H1 (cell line): ENCODE measurements at places on chromosomes 2 and 18.

DNA sequence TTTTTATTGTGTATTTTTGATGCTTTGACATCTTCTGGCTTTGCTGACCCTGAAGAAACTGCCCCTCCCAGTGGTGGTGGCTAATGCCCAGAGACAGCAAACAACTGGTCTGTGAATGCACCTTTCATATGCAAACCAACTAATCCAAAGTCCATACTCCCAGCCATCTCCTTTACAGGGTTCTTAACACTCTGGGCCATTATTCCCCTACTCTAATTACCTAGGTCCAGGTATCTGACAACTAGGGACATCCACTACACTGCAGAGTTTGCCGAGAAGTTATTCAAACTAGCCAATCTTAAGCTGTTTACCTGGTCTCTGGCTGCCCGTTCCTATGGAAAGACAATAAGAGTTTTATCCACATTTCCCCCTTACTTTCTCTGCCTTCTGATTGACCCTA, 73.6 kb downstream of the FSHR start:
- DNase-seq: no peak
- H3K4me3 ChIP-seq: no peak overlapping the region
- peaks cover 4% of the 10 kb centered on the region for H3K4me1 ChIP-seq
- H3K27ac ChIP-seq: no peak overlapping the region

GRCh38 chr18:58863539-58864145, 1.0 kb upstream of the ZNF532 start:
- no peak for DNase-seq
- H3K27me3 ChIP-seq: no peaks in the 10 kb centered on the region
- peaks cover 57% of the 10 kb centered on the region for H3K4me1 ChIP-seq
- peak overlapping the region; percentile 94 for H3K4me3 ChIP-seq
- H3K36me3 ChIP-seq: peaks cover 14% of the 10 kb centered on the region

- H3K27ac ChIP-seq: no peak overlapping the region
- no peak overlapping the region for H3K4me3 ChIP-seq
- no peaks in the 10 kb centered on the region for H3K27me3 ChIP-seq
- no peak for DNase-seq
- H3K4me1 ChIP-seq: no peaks in the 10 kb centered on the region
Observed at GRCh38 chr2:175205523-175205922, 24.0 kb upstream of the ATP5MC3 start.

GRCh38 chr2:37643730-37644078, 27.7 kb downstream of the CDC42EP3 start:
- no peak for DNase-seq
- peaks cover 5% of the 10 kb centered on the region for H3K36me3 ChIP-seq
- H3K4me1 ChIP-seq: no peaks in the 10 kb centered on the region
- H3K27me3 ChIP-seq: no peaks in the 10 kb centered on the region
- H3K27ac ChIP-seq: no peak overlapping the region

DNA sequence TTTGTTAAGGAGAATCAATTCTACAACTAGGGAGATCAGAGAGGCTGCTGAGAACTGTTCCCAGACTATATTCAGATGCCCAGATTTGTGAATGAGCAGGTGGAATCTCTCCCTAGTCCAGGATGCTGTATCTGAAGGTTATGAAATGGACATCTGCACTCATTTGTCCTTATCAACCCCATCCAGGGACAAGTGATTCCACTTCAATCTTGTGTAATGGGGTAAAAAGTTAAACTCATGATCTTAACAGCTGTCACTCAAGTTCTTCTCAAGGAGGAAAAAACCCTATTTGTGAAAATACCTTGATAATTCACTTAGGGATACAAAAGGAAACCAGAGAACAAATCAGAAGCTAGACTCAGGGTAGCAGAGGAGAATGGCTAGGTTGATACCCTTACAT, 144.8 kb downstream of the PLCL1 start:
- H3K4me1 ChIP-seq: peaks cover 2% of the 10 kb centered on the region; the same call in 1 of the 2 replicates
- no peak overlapping the region for H3K4me3 ChIP-seq
- no peaks in the 10 kb centered on the region for H3K36me3 ChIP-seq
- no peak overlapping the region for H3K27ac ChIP-seq
- no peak for DNase-seq

- H3K27ac ChIP-seq: no peak overlapping the region
- no peak for DNase-seq
- no peaks in the 10 kb centered on the region for H3K4me1 ChIP-seq
- no peaks in the 10 kb centered on the region for H3K36me3 ChIP-seq
- H3K4me3 ChIP-seq: no peak overlapping the region
- H3K27me3 ChIP-seq: no peaks in the 10 kb centered on the region
Observed at GRCh38 chr2:189225032-189225431, 45.5 kb upstream of the COL5A2 start.

GRCh38 chr2:174300114-174300513, 34.6 kb upstream of the SP9 start:
- no peaks in the 10 kb centered on the region for H3K27me3 ChIP-seq
- DNase-seq: no peak
- H3K4me1 ChIP-seq: no peaks in the 10 kb centered on the region; the same call in 1 of the 2 replicates
- no peak overlapping the region for H3K4me3 ChIP-seq
- no peaks in the 10 kb centered on the region for H3K36me3 ChIP-seq
- H3K27ac ChIP-seq: no peak overlapping the region

DNA sequence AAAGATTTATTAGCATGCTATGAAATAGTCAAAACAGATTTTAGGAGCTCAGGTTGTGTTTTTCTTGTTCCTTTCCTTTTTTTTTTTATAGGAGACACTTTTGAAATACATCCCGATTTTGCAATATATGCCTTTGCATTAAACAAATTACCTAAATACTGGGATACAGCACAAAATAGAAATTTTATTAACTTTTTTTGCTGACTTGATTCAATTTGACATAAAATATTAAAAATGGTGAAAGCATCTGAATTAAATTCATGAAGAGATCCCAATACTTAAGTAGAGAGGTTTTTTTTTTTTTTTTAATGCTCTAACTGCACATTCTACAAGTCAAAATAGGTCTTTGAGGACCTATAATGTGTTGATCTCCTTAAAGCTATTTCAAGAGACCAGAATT, 939.5 kb upstream of the CHAC2 start:
- H3K27me3 ChIP-seq: no peaks in the 10 kb centered on the region
- H3K36me3 ChIP-seq: no peaks in the 10 kb centered on the region
- H3K4me1 ChIP-seq: no peaks in the 10 kb centered on the region
- H3K4me3 ChIP-seq: no peak overlapping the region

- H3K27me3 ChIP-seq: no peaks in the 10 kb centered on the region
- DNase-seq: no peak
- H3K27ac ChIP-seq: no peak overlapping the region
- no peaks in the 10 kb centered on the region for H3K4me1 ChIP-seq
Observed at GRCh38 chr18:23087352-23087751, 47.9 kb upstream of the CABLES1 start.

GRCh38 chr18:61553045-61553659, 219.9 kb downstream of the CDH20 start:
- no peak for DNase-seq
- no peaks in the 10 kb centered on the region for H3K36me3 ChIP-seq
- no peak overlapping the region for H3K4me3 ChIP-seq

DNA sequence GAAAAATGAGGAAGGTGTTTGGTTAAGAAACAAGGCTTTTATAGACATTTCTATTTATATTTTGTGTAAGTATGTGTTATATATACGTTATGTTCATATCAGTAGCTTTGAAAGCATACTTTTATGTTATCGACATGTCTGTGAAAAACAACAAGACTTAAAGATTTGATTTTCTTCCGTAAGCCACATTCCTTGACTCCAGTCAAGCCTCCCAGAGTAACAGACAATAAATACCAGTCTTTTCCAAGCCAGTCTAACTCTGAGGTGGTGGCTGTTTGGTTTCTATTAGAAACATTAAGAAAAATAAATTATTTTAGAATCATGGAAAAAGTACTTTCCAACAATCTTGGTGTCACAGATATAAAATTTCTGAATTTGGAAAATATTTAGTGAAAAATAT, 16.3 kb upstream of the ITGAV start:
- no peaks in the 10 kb centered on the region for H3K27me3 ChIP-seq
- no peaks in the 10 kb centered on the region for H3K4me1 ChIP-seq
- no peak for DNase-seq
- H3K27ac ChIP-seq: no peak overlapping the region
- no peaks in the 10 kb centered on the region for H3K36me3 ChIP-seq

DNA sequence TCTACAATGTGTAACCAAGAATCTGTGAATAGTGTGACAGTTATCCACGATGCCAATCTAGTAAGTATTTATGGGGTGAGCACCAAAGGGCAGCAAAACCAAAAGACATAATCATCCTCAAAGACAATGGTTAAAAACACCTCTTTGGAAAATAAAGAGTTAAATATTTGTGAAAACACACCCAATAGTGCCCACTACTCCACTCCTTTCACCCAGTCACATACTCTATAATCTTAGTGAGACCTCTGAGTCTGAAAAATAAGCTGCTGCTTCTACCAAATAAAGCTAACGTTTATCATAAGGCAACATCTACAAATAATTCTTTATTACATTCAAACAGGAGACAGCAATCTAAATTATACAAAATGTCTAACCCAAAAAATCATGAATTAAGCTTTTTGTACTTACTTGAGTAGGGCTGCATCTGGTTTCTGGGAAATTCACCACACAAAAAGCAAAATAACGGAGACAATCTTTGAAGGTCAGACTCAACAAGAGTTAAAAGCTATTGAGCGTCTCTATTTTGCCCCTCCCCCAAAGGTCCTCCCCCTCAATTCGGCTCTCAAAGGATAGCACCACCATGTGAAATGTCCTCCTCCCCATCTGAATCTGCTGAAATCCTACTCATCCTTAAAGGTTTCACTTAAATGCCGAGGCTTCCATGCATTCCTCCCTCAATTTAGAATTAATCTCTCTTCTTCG, 2.0 kb downstream of the RAPH1 start:
- DNase-seq: no peak
- H3K4me3 ChIP-seq: peak overlapping the region; percentile 97
- H3K27me3 ChIP-seq: peaks cover 2% of the 10 kb centered on the region; the same call in 1 of the 2 replicates
- H3K27ac ChIP-seq: no peak overlapping the region

- DNase-seq: no peak
- no peak overlapping the region for H3K4me3 ChIP-seq
- H3K4me1 ChIP-seq: peaks cover 10% of the 10 kb centered on the region
- H3K36me3 ChIP-seq: no peaks in the 10 kb centered on the region
Observed at GRCh38 chr2:152473151-152473857, 138.3 kb downstream of the FMNL2 start.

GRCh38 chr18:66727991-66728390, 124.1 kb upstream of the CDH19 start:
- no peaks in the 10 kb centered on the region for H3K36me3 ChIP-seq
- no peak overlapping the region for H3K27ac ChIP-seq
- H3K4me1 ChIP-seq: no peaks in the 10 kb centered on the region
- no peaks in the 10 kb centered on the region for H3K27me3 ChIP-seq
- no peak for DNase-seq

GRCh38 chr2:13581471-13581870, 864.7 kb downstream of the TRIB2 start:
- no peaks in the 10 kb centered on the region for H3K36me3 ChIP-seq
- no peaks in the 10 kb centered on the region for H3K4me1 ChIP-seq
- H3K4me3 ChIP-seq: no peak overlapping the region
- H3K27me3 ChIP-seq: no peaks in the 10 kb centered on the region
- H3K27ac ChIP-seq: no peak overlapping the region
